Activated CD4-positive, alpha-beta T cell treated with anti-CD3 and anti-CD28 coated beads for 36 hours (primary cell): ENCODE measurements at places on chromosomes 3 and 15. TPM values are rescaled to one million over a fixed set of nuclear protein-coding genes. Genes with fewer than 3 reads are reported as not detected.

- DNase-seq = no peak
Measured at GRCh38 chr3:186444288-186444687, 82.3 kb upstream of the DGKG start.

DNA sequence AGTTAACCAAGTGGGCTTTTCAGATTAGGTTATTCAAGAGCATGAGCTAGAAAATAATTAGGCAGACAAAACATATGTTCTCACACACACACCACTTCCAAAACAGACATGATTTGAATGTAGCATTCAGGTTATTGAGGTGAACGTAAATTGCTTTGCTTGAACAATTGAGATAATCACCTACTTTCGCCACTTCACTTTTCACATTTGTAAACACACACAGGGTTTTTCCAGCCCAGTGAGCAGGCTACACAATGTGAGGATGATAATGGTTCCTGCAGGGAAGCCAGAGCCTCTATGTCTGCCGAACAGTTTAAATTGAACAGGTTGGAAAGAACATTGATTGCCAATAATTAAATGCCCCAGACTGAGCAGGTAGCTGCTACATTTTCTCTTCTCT lies 560.8 kb downstream of the OCA2 start:
- no peak for DNase-seq

- peak; percentile 32 for DNase-seq
Measured at GRCh38 chr3:46695962-46696894, 2.7 kb upstream of the ALS2CL start.

GRCh38 chr15:89576417-89576773 lies 1.1 kb downstream of the TICRR start:
- no peak for DNase-seq

DNA sequence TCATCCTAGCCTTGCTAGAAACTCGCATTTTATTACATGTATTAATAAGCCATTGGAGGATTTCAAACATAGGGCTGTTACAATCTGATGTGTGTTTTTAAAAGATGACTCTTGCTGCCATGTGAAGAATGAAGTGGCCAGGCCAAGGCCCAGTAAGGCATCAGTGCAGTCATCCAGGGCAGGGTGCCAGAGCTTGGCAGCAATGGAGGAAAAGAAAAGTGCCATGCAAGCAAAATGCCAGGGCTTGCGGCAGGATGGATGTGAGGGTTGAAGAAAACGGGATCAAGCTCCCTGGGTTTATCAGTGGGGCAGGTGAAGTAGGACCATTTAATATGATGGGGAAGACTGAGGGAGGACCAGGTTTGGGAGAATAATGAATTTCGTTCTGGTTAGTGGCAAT lies 183.6 kb downstream of the MINAR1 start:
- no peak for DNase-seq

DNA sequence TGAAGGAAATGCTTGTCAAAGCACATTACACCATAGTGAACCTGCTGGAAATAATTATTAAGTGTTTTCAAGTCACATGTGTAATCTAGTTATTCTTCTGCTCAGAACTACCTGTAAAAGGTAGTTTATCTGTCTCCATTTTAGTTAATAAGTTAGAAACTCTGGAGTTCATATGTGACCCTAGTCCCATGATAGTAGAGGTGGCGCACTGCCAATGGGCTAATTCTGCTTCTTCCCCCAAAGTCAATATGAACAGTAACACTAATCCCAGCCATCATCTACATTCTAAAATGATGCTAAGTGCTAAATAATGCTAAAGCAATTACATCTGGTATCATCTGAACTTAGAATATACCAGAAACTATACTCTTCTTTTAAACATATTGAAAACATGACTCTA lies 361.0 kb upstream of the NECTIN3 start:
- no peak for DNase-seq

GRCh38 chr3:69739204-69740102 lies at the start of gene MITF:
Gene MITF (plus strand): TSS chr3:69739464. CDS start chr3:69739598, 134 bp downstream.
- peak; percentile 81 for DNase-seq

DNA sequence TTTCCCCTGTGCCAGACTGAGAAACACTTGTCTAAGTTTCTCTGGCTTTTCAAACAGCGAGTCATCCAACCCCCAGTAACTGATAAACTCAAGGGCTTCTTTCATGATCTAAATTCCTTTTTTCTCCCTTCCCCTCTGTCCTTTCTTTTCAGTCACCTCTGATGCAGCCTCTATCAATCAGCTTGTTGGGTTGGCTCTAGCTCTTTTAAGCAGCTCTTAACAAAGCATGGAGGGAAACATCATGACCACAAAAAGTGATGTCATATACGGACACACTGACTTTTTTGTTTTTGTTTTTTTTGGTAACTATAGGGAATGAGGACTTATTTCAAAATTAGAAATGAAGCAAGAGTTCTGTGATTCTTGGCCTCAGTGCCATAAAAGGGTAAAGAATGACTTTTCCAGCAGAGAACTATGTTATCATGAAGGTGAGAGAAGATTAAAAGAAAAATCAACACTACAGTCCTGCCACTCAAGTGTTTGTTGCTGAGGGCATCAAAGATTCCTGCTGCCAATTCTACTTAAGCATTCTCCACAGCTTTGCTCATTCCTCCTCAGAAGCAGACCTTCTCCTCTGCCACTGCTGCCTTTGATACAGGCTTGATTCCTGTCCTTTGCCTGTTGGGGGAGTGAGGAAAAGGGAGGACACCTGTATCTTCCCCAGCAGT lies 457.0 kb upstream of the ONECUT1 start:
- DNase-seq = no peak

- no peak for DNase-seq
Measured at GRCh38 chr3:48896936-48897335, 1.7 kb downstream of the SLC25A20 start.

- DNase-seq = no peak
Measured at GRCh38 chr3:175433026-175433674, 574.0 kb downstream of the NAALADL2 start.

KY gene
- total RNA-seq = not detected

POPDC2 gene
- total RNA-seq = 1.4 TPM

RFTN1 gene
- 113 TPM for total RNA-seq

PLSCR2 gene
- 0.25 TPM for total RNA-seq

PDHB gene
- 50.7 TPM for total RNA-seq
